ENCODE measurements at places on chromosomes 6 and 20.

DNA sequence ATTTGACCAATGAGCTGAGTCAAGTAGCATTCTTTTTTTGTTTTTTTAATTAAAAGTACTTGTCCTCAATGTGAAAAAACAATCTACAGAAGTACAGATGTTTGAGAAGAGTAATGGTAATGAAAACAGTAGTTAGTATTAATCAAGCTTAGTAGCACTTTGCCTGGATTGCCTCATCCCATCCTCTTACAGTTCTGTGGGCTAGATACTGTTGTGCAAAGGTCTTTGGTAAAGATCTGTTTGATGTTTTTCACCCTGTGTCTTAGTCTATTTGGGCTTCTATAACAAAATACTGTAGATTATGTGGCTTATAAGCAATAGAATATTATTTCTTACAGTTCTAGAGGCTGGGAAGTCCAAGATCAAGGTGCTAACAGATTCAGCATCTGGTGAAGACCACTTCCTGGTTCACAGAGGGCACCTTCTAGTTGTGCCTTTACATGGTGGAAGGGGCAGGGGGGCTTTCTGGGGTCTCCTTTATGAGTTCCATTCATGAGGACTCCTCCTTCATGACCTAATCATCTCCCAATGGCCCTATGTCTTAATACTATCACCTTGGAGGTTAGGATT lies 84.3 kb downstream of the SHLD1 start:
- DNase-seq = no peak

DNA sequence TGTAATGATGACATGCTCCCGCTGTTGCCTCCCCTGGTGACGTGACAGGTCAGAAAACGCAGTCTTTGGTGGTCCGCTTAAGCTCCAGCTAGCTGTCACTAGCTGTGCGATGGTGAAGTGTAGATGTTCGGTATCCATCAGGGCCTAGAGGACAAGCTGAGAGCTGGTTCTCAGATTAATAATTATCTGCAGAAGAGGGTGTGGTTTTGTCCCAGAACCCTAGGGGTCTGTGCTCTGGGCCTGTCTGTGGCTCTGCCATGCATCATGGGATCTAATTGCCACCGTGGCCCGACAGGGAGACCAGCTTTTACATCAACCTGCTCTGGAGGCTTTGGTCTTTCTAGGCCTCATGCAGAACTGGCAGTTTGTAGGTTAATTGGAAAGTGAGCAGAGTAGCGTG lies 34.1 kb downstream of the ERMARD start:
- no peak for DNase-seq

DNA sequence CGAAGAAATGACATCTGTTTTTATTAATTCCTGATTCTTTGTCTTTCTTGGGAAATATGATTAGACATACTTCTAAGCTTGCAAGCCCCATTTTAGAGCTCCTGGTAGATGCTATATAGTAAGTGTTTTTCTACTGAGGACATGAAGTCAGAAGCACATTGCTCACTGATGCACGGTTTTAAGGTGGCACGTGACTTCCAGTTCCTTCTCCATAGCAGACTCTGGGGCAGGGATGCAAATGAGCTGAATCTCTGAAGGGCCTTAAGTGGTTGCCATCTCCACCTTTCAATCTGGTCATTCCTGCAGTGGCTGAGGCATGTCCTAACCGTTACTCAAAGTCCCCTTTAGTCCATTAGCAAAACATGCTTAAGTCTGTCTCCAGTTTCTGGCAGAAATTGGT lies 421.2 kb upstream of the HTR1E start:
- DNase-seq = no peak

DNA sequence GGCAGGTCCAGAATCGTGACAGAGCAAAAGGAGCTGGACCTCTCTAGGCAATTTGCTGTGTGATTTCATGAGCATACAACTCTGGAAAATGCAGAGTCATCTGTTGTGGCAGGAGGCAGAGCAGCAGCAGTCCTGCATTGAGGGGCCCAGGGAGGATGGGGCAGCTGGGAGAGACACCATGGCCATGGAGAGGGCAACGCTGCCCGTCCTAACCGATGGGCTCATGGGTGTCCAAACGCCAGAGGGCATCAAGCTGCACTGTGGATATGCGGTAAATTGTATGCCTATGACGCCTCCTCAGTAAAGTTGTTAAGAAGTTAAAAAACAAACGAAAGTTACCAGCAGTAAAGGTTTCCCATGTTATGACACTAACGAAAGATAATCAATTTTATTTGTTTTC lies 42.2 kb upstream of the DACT2 start:
- DNase-seq = no peak
